ENCODE measurements at places on chromosomes 12 and 14. TPM values are rescaled to one million over a fixed set of nuclear protein-coding genes. Genes with fewer than 3 reads are reported as not detected.

GRCh38 chr12:64170730-64171129 lies 51.4 kb downstream of the KICS2 start:
- no peak overlapping the region for H3K27ac ChIP-seq
- H3K4me3 ChIP-seq = no peak overlapping the region
- DNase-seq = no peak
- H3K27me3 ChIP-seq = no peaks in the 10 kb centered on the region
- H3K4me1 ChIP-seq = no peaks in the 10 kb centered on the region

The TMEM52B gene
- total RNA-seq = not detected

GRCh38 chr12:67415473-67415872 lies 146.3 kb downstream of the CAND1 start:
- DNase-seq = no peak
- H3K4me3 ChIP-seq = no peak overlapping the region
- no peaks in the 10 kb centered on the region for H3K36me3 ChIP-seq

GRCh38 chr12:7483343-7483742 lies 20.2 kb downstream of the CD163 start:
- no peaks in the 10 kb centered on the region for H3K27me3 ChIP-seq
- no peak overlapping the region for H3K27ac ChIP-seq
- no peaks in the 10 kb centered on the region for H3K36me3 ChIP-seq
- no peak overlapping the region for H3K4me3 ChIP-seq

DNA sequence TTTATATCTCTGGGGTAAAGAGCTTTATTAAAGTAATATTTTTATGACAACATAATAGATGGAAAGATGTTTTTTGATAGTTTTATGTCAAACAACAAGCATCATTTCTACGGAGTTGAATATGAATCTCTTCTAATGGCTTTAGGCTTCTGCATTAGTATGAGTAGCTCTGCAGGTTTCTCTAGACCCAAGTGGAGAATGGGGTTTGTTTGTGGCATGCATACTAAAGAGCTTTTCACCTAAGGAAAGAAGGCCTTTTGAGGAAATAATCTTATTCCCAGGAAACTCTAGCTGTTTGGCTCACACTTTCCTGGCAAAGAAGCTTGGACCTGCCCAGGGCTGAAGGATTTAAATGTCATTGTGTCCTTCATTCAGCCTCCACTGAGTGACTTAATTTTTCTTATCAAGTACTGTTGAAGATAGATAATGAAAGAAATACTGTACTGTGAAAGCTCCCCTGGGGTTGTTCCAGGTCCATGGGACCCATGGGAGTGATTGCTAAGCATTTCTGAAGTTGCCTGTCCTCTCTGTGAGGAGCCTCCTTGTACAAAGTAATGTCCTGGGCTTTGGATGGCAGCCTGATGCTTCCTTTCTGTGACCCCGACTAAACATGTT lies 469.3 kb downstream of the LRIG3 start:
- H3K36me3 ChIP-seq = no peaks in the 10 kb centered on the region
- H3K27me3 ChIP-seq = no peaks in the 10 kb centered on the region
- H3K4me3 ChIP-seq = no peak overlapping the region
- H3K27ac ChIP-seq = no peak overlapping the region

The PTMS gene
- 268 TPM for total RNA-seq

The SERPINA6 gene
- not detected for total RNA-seq

DNA sequence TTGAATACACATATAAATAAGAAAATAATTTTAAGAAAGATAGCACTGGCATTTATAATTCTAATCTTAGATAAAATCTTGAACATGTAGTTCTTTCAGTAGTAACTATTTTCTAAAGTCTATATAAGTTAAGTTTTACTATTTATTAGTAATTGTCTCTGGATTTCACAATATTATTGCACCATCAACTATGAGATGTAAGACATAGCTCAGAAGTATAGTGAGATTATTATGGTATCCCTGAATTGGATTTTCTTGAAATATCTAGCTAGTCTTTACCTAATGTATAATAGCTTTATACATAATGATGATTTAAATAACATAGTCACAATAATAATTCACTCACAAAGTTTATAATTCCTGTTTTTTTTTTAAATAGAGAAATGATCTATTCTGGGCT lies 6.7 kb downstream of the CLEC12A start:
- no peak for DNase-seq
- no peaks in the 10 kb centered on the region for H3K36me3 ChIP-seq
- H3K4me3 ChIP-seq = no peak overlapping the region
